Activated CD4-positive, alpha-beta T cell treated with anti-CD3 and anti-CD28 coated beads for 4 hours (primary cell): ENCODE measurements at places on chromosomes 16 and 17.

GRCh38 chr16:87297918-87298631, 19.1 kb downstream of the C16orf95 start:
- peak; percentile 15 for DNase-seq

- no peak for DNase-seq
Measured at GRCh38 chr17:42683407-42684034, 1.2 kb downstream of the CNTNAP1 start.

DNA sequence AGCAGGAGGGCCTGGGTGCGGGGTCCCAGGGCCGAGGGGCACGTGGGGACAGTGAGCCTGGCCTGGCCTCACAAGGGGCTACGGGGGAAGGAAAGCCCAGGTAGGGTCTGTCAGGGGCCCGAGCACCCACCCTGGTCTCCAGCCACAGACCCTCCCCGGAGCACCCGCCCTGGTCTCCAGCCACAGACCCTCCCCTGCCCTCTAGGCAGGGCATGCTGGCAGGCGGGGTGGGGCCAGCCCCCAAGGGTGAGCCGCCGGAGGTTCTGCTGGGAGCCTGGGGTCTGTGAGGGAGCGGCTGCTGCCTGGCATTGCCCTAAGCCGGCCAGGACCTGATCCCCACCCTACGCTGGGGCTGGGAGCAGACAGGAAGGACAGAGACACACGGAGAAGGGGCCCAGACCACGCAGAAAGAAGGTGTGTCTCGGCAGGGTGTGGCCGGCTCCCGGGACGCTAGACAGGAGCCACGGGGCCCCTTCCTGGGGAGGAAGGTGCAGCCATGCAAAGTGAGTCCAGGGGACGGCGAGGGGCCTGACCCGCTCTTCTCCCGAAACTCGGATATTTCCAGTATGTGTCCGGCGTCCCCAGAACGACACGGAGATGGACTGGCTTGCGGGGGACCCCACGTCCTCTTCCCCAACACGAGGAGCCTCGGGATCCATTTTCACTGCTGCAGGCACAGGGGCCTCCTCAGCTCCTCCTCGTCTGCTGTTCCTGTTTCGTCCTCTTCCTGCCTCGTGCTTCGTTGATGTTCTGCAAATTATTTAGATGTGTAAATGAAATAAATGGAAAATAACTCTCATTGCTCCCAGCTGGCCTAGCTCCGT, 15.5 kb downstream of the UTS2R start:
- no peak for DNase-seq

DNA sequence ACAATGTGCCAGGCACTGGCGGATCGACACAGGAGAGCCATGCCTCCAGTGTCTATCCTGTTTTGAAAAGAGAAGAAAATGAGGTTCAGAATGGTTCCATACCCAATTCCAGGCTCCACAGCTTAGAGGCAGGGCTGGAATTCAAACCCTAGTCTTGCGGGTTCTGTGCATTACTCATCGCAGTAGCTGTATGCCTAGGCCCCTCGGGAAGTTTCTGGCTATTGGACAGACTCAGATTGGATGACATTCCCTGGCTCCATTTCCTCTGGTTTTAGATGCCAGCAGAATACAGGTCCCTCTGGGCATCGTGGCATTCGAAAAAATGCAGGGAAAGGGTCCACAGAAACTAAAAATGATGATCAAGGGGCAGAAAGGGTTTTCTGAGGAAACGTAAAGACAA, 184.7 kb downstream of the COPRS start:
- DNase-seq = no peak

DNA sequence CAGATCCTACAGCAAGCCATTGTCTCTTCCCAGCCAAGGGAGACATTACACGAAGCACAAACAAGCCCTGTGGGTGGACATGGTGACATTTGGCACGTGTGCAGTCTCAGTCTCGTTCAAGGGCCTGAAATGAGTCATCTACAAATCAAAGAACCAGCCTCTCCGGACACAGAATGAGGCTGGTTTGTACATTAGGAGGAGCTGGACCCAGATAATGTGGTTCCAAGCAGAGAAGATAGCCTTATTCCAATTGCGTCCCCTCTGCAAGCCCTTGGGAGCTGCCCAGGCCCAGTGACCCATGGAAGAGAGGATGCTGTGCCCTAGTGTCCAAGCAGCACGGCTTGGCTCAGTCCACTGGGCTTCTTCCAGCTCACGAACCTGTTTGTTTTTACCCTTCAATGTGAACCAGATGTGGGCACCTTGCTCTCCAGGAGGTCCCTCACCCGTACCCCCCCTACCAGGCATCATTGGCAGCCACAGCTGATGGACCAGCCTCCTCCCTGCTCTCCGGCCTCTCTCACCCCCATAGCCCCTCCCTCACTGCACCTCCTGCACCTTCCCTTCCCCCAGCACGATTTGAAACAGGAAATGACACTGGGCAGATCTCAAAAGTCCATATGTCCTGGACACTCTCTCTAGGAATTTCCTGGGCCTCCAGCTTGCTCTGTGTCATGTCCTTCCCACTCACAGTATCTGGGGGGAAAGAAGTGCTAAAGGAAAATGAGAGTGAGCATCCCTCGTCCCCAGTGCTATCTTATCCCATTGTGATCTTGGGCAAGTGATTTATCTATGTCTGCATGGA, 26.2 kb downstream of the KPNA2 start:
- no peak for DNase-seq
